Activated CD4-positive, alpha-beta T cell treated with anti-CD3 and anti-CD28 coated beads, Interleukin-2, Interleukin-4, amounts not matched to agents 100 ng/mL and 50 ng/mL, durations not matched to agents 16 hours and 8 hours (primary cell): ENCODE measurements at places on chromosomes 12 and 14.

DNA sequence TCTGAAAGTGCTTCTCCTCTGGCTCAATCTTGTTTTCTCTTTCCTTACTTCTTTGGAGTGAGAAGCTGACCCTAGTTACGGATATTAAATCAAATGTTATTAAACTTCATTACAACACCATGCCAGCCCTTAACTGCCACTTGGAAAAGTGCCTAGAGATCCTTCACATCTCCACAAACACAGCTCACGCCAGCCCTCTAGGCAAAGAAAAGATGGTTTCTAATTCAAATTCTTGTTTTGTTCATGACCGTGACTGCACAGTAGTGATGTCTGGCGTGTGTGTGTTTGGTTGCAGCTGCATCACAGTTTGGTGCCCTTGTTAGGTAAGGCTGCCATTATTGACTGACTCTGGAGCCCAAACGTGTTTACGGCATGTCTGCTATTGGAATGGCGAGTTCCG is 113.0 kb downstream of the BEGAIN start:
- DNase-seq = no peak

DNA sequence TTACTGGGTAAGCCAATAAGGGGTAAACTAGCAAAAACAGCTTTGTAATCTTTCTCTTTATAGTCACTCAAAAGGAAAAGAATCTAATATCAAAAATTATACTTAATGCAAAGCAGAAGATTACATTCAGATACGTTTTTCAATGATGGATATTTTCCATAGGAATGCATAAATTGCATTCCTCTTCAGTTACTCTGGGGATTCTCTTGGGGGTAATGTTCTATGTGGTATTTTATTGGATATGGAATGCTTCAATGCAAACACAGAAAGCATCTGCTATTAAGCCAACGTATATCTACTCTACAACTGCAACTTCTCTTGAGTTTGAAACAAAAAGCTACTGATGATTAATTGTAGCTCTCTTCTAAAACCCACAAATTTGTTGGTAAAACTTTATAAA is 106.0 kb downstream of the SLC41A2 start:
- no peak for DNase-seq

- DNase-seq = no peak
These were observed 69.8 kb downstream of the PLEKHA5 start for GRCh38 chr12:19199332-19199731.

DNA sequence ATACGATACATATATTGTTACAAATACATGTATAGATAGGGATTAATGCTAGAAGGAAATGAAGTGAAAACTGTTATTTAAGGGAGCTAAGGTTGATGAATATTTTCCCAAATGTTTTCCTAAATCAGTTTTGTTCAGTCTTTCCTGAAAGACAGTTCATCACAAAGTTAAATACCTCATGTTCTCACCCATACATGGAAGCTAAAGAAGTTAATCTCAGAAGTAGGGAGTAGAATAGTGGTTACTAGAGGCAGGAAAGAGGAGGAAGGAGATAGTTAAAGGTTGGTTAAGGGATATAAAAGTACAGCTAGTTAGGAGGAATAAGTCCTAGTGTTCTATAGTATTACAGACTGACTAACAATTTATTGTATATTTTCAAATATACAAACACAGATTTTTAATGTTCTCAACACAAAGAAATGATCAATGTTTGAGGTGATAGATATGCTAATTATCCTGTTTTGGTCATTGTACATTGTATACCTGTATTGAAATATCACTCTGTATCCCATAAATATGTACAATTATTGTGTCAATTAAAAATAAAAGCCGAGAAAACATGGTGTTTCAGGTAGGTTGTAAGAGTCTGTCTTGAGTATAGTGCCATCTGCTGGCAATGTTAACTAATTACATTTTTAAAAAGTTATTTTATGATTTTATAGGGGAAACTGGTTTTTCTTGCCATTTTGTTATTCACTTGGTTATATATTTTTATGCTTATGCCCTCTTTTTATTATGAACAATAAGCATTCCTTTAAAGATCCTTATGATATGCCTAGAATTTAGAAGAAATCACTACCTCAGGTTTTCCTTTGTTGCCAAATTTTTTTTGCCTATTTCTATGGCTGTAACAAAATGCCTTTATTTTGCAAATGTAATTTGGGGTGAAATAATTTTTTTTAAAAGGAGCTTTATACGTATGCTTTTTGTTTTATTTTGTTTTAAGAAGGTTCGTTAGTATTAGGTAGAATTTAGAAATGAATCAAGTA is 26.9 kb downstream of the ZDHHC17 start:
- peak; percentile 33 for DNase-seq
